Endodermal cell (in vitro differentiated cells): ENCODE measurements at places on chromosomes 5 and 9. TPM values are rescaled to one million over a fixed set of nuclear protein-coding genes. Genes with fewer than 3 reads are reported as not detected.

CCL19 gene
- not detected in 3 replicates for total RNA-seq

S100Z gene
- total RNA-seq = 12.2 and 18.3 TPM in 2 replicates

DNA sequence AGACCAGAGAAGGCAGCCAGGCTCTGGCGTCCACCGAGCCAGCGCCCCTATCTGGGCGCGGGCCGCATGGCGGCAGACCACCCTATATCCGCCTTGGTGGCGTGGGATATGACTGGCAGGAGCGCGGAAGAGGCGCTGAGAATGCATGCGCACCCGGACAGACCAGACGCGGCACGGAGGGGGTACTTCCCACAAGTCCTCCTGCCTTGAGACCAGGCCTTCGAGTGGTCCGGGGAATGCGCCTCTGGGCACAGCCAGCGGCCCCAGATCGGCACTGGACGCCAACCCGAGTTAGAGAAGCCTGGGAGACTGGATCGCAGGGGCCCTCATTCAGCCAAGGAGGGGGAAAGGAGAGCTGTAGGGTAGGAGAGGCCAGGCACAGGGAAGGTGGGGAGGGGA is 2.5 kb upstream of the LMX1B start:
- H3K27ac ChIP-seq = peak overlapping the region; percentile 17
- H3K4me3 ChIP-seq = peak overlapping the region; percentile 89
- H3K27me3 ChIP-seq = peaks cover 85% of the 10 kb centered on the region

KCNMB1 gene
- total RNA-seq = not detected in 3 replicates

DNA sequence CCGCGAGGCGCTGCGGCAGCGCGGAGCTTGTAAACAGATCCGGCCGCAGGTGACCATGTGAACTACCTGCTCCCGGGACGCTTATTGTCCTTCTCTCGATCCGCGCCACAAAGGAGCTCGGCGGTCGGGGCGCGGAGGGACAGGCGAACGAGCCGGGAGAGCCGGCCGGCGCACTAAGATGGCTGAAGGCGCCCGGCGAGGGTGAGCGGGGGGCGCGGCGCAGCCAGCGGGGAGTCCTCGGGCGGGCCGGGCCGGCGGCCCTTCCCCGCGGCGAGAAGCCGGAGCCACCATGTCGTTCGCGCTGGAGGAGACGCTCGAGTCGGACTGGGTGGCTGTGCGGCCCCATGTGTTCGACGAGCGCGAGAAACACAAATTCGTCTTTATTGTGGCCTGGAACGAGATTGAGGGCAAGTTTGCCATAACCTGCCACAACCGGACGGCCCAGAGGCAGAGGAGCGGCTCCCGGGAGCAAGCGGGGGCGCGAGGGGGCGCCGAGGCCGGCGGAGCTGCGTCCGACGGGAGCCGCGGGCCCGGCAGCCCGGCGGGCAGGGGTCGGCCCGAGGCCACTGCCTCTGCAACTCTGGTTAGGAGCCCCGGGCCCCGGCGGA is 535 bp downstream of the JMY start:
- H3K27ac ChIP-seq = peak overlapping the region; percentile 79
- no peaks in the 10 kb centered on the region for H3K27me3 ChIP-seq
- H3K4me1 ChIP-seq = no peaks in the 10 kb centered on the region
- H3K4me3 ChIP-seq = peak overlapping the region; percentile 94
- peak; percentile 81 for DNase-seq

- no peak for DNase-seq
- no peaks in the 10 kb centered on the region for H3K27me3 ChIP-seq
- H3K36me3 ChIP-seq = peaks cover 44% of the 10 kb centered on the region
- no peak overlapping the region for H3K27ac ChIP-seq
- no peaks in the 10 kb centered on the region for H3K4me1 ChIP-seq
Measured at GRCh38 chr9:136931611-136932130, 12.9 kb downstream of the FBXW5 start.

DNA sequence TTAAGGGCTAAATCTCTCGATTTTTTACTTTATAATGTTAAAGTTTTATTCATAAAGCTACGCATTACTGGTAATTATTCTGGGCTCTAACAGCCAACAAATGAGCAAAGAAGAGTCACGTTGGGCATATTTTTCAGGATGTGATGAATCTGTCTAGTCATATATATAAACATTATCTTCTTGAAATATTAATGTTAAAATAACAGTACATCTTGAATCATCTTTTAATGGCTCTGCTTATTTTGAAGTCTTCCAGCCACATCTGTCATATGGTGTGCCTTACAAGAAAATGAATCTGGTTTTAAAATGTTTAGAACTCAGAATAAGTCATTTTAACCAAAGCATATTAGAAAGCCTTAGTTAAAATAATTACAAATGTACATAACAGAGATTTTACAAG is 96.9 kb downstream of the CWC27 start:
- peaks cover 18% of the 10 kb centered on the region for H3K36me3 ChIP-seq
- no peaks in the 10 kb centered on the region for H3K4me1 ChIP-seq
- H3K4me3 ChIP-seq = no peak overlapping the region
- no peak for DNase-seq
- H3K27me3 ChIP-seq = no peaks in the 10 kb centered on the region
- no peak overlapping the region for H3K27ac ChIP-seq

TSLP gene
- total RNA-seq = 0.15 to 1.1 TPM (median 0.51 TPM) in 3 replicates

LURAP1L gene
- total RNA-seq = 0.66 to 1.6 TPM (median 1.3 TPM) in 3 replicates

NKD2 gene
- total RNA-seq = 9.3 and 11.2 TPM in 2 replicates

GRCh38 chr5:74384851-74385250 is 255.7 kb downstream of the ENC1 start:
- H3K27ac ChIP-seq = no peak overlapping the region
- H3K4me3 ChIP-seq = no peak overlapping the region
- no peaks in the 10 kb centered on the region for H3K36me3 ChIP-seq
- no peaks in the 10 kb centered on the region for H3K4me1 ChIP-seq
- no peaks in the 10 kb centered on the region for H3K27me3 ChIP-seq

GABRA1 gene
- 1.6 TPM in 1 of 3 replicates, not detected in the others for total RNA-seq

CACFD1 gene
- total RNA-seq = 20.2 to 35.0 TPM (median 25.9 TPM) in 3 replicates

DNA sequence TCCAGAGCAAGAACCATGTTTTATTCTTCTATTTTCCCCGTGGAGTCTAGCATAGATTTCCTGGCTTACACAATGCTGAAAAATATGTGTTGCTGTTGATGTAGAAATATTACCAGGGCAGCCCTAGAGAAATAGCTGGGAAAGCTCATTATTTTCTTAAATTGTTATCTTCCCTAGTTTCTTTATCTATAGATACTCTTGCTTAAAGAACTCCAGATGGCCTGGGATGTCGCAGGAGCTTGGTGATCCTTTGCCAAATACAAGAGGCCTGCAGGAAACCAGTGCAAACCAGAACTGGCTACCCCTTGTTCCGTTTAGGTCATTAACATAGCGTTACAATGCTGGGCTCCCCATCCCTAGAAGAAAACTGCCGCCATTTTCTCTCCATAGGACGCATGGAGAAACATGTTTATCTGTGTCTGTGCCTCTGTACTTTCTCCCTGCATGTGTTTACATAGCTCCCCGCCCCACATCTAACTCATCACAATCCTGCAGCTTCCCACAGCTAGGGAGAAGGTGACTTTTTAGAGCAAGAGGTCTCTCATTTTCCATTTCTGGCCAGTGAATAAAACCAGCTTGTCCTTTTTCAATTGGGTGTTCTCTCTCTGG is 6.4 kb downstream of the PRLR start:
- DNase-seq = no peak
- H3K4me3 ChIP-seq = no peak overlapping the region
- no peak overlapping the region for H3K27ac ChIP-seq
- no peaks in the 10 kb centered on the region for H3K27me3 ChIP-seq
- peaks cover 18% of the 10 kb centered on the region for H3K4me1 ChIP-seq

DNA sequence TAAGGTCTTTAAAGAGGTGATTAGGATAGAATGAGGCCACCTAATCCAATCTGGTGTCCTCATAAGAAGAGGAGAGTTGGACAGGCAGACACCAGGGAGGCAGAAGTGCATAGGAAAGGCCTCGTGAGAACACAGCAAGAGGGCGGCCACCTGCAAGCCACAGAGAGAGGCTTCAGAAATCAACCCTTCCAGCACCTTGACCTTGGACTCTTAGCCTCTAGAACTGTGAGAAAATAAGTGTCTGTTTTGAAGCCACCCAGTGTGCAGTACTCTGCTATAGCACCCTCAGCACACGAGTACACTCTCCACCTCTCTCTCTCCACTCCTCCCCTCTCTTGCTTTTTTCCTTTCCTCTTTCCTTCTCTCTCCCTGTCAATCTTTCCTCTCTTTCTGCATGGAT is 26.8 kb downstream of the NIPAL4 start:
- H3K4me3 ChIP-seq = no peak overlapping the region
- no peaks in the 10 kb centered on the region for H3K4me1 ChIP-seq
- H3K27me3 ChIP-seq = no peaks in the 10 kb centered on the region
- H3K36me3 ChIP-seq = peaks cover 94% of the 10 kb centered on the region
- no peak for DNase-seq
- H3K27ac ChIP-seq = no peak overlapping the region

MYOZ3 gene
- total RNA-seq = 12.4 and 14.1 TPM in 2 replicates

DNA sequence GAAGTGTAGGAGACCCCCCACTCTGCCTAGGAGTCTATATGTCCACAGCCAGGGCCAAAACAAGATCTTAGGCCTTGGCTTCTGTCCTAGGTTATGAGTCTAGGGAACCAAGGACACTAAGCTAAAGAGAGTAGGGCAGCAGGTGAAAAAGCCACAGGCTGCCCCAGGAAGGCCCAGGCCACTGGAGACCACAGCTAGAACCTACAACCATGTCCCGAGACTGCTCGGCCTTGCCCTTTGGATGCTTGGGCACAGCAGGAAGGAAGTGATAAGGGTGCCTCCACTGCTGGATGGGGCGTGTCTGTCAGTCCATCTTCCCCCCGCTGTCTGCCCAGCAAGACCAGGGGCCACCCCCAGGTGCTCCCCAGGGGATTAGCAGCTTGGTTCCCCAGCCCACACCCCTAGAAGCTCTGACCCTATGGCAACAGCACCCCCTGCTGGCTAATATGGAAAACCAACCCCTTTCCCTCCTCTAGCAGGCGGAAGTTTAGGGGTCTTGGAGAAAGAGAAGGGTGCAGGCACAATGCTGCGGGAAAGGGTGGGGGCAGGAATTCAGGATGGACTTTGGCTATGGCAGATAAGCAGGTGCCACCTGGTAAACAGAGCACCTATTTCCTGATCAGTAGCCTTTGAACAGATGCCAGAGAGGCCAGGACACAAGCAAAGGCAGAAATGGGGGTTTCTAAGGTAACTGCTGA is 10.5 kb upstream of the IRF1 start:
- peak; percentile 85 for DNase-seq
- H3K36me3 ChIP-seq = no peaks in the 10 kb centered on the region
- H3K4me3 ChIP-seq = no peak overlapping the region
- H3K27ac ChIP-seq = no peak overlapping the region

PLPP7 gene
- total RNA-seq = 4.5 to 5.6 TPM (median 5.2 TPM) in 3 replicates

GRCh38 chr5:135237748-135238103 is 161.3 kb downstream of the MACROH2A1 start:
- no peaks in the 10 kb centered on the region for H3K4me1 ChIP-seq
- H3K4me3 ChIP-seq = no peak overlapping the region
- no peak overlapping the region for H3K27ac ChIP-seq
- H3K27me3 ChIP-seq = peaks cover 13% of the 10 kb centered on the region

DNAI1 gene
- 1.7 and 2.5 TPM in 2 replicates for total RNA-seq

DNA sequence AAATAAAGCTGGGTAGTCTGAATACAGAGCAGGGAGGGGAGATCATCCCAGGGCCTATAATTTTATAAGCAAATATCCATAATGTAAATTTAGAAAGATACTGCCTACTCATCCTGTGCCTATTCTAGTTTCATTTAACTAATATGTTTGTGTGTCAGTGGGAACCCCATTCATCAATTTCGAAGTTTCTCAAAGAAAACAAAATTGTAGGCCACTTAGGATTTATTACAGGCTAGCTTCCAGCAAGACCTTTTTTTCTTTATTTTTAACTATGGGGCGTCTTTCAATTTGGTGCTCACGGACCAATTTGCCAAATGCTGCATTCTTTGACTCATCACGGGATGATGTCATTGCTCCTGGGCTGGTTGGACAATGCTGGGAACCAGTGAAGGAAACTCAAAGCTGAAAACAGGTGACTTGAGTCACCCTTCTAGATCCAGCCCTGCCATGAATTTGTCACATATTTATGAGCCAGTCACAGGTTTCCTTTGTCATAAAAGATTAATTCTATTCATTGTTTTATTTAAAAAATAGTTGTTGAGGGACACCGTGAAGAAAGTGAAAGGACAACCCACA is 13.4 kb downstream of the PCSK5 start:
- peaks cover 9% of the 10 kb centered on the region for H3K27me3 ChIP-seq
- no peaks in the 10 kb centered on the region for H3K36me3 ChIP-seq
- no peak overlapping the region for H3K27ac ChIP-seq
- H3K4me3 ChIP-seq = no peak overlapping the region
- DNase-seq = no peak

DNA sequence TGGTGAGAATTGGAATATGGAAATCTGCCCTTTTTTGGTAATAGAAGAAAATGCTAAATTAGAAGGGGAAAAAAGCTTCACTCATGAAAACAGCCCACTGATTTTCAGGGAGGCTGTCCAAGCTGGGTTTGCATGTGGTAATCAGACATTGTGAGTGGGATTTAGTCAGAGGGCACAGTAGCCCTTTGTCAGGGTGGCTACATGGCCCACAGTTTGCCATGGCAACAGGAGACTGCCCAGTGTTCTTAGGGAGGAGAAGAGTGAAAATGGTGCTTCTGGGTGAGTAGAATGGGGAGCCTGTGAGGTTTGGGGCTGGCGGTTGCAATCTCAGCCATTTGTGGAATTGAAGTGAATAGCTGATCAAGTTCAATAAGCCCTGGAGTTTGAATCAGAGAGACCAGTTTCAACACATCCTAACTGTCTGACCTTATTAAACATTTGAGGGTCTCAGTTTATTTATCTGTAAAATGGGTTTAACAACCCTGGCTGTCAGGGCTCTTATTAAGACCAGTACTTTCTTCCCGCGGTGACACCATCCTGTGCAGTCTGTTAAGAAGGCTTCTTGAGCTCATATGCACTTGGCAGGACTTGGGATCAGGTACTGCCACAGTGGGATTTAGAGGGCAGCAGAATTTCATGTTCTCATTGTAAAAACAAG is 107.6 kb upstream of the TNC start:
- no peaks in the 10 kb centered on the region for H3K4me1 ChIP-seq
- H3K4me3 ChIP-seq = no peak overlapping the region
- H3K36me3 ChIP-seq = no peaks in the 10 kb centered on the region
- no peak for DNase-seq
- H3K27me3 ChIP-seq = no peaks in the 10 kb centered on the region

PCDHA1 gene
- total RNA-seq = 0.18 to 0.26 TPM (median 0.19 TPM) in 3 replicates

DNA sequence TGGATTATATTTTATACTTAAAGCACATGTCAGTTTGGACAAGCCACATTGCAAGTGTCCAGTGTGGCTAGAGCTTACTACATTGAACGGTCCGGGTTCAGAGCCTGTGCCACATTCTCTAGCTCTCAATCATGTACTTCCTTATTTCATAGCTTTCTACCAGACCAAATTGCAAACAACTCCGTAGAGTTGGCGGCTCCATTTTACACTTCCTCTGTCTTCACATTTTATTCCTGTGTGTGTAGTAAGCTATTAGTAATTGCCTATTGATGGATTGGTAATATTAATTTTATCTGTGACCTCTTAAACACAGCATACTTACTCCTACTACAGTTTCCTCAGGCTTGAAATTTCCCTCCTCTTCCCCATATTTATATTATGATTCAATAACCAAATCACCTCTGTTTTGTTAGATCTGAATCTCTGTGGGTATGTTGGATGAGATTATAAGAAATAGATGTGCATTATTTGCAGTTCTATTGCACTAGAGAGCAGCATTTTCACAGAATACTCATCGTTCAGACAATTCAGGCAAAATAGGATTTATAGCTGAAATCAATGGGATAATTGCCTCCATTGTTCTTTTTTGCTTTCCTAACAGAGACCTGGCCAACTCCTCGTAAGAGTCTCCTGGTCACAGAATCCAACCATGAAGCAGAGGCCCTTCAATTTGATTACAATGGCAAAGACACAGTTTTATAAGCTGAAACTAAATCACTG is 29.0 kb upstream of the C9orf72 start:
- no peak overlapping the region for H3K4me3 ChIP-seq
- DNase-seq = no peak
- no peaks in the 10 kb centered on the region for H3K27me3 ChIP-seq
- H3K4me1 ChIP-seq = no peaks in the 10 kb centered on the region
